ENCODE measurements at places on chromosomes 4 and X.

- no peak for DNase-seq
Observed at GRCh38 chr4:17126321-17126966, 228.0 kb upstream of the LDB2 start.

- DNase-seq: peak; percentile 20
Observed at GRCh38 chrX:79259073-79259689, 108.0 kb downstream of the ITM2A start.

- no peak for DNase-seq
Observed at GRCh38 chr4:156959298-156959702, 12.3 kb downstream of the PDGFC start.

- no peak for DNase-seq
Observed at GRCh38 chr4:147821555-147821954, 89.7 kb downstream of the ARHGAP10 start.

- DNase-seq: no peak
Observed at GRCh38 chrX:17472424-17472823, 97.4 kb downstream of the NHS start.

- DNase-seq: no peak
Observed at GRCh38 chr4:45580334-45580733, 543.5 kb downstream of the GABRG1 start.

- no peak for DNase-seq
Observed at GRCh38 chr4:2083116-2083825, 24.1 kb downstream of the NAT8L start.

DNA sequence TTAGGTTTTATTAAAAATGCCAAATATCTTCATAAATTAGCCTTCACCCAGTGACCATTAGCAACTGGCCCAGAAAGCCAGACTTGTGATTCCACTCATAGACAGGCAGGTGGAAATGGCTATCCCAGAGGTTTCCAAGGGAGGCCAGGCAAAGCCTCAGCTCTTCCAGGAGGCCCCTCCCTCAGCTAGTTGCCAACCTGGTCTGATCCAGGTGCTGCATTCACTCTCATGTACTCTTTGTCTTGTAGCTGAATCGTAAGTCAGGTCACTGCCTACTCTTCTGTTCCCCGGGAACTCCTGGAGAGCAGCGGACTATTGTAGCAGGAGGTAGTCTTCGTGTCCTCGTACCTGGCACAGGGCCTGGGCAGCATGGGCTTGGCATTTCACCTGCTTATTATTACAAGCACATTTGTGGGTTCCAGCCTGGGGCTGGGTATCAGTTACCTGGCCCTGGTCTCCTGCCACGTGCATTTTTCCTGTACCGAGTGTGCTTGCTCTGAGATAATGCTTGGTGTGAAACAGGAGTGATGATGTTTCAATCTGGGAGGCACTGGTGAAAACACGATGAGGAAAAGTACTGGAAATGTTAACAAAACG, 101.6 kb downstream of the FAM193A start:
- no peak for DNase-seq

DNA sequence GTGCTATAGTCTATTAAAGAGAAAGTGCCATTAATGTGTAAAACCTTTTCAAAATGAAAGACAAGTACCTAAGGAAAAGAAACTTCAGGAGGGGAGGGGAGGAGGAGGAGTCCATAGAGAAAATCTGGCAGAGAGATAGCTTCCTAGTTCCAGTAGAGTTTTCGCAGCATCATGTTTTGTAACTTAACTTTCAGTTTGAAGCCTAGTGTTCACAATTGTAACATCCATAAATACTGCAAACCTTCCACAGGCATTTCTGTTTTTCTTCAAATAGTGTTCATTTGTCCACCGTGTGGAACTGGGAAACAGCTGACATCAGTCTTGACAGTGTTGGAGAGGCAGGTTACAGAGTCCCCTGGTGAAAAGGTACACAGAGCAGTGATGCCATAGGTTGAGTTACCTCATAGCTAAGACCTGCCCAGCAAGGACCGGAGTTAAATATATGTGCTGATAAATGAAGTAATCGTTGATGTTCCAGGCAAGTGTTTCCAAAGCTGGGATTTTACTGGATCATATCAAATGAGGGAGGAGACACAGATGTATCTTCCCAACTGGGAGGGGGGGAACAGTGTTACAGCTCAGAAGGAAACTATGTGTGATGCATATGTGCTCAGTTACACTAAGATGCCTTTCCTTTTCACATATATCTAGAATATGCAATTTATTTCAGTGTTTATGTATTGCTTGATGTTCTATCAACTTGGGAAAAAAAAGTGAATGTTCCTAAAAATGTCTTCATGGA, 369.5 kb upstream of the FAM241A start:
- DNase-seq: no peak

- no peak for DNase-seq
Observed at GRCh38 chr4:118280501-118281218, 72.1 kb downstream of the PRSS12 start.

DNA sequence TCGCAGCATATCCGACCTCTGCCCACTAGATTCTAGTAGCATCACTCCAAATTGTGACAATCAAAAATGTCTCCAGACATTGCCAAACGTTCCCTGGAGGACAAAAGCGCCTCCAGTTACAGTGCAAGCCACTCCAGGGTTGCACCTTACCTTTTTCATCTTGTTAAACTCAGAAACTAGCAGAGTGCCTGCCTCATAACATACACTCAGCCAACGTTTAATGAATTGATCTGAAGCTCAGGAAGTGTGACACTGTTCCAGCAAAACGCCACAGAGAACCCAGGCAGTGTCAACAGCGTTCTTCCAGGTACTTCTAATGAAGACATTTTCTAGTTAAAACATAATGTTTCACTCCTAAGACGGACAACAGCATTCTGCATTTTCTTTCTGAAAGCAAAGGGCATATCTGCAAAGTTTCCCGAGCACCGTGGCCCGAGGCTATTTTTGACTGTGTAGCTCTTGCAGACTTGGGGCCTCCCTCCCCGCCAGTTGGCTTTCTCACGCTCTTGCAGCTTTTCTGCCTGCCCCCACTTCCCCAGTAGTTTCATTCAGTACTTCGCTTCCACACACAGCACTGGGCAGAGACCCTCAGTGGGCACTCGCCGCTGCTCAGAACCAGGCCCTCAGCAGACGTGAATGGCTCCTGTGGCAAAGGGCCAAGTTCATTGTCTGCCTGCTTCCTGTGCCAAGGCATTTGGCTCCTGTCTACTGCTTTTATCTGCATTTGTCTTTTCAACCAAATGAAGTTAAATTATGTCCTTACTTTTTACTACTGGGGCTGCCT, 133.4 kb upstream of the TTC29 start:
- DNase-seq: no peak

DNA sequence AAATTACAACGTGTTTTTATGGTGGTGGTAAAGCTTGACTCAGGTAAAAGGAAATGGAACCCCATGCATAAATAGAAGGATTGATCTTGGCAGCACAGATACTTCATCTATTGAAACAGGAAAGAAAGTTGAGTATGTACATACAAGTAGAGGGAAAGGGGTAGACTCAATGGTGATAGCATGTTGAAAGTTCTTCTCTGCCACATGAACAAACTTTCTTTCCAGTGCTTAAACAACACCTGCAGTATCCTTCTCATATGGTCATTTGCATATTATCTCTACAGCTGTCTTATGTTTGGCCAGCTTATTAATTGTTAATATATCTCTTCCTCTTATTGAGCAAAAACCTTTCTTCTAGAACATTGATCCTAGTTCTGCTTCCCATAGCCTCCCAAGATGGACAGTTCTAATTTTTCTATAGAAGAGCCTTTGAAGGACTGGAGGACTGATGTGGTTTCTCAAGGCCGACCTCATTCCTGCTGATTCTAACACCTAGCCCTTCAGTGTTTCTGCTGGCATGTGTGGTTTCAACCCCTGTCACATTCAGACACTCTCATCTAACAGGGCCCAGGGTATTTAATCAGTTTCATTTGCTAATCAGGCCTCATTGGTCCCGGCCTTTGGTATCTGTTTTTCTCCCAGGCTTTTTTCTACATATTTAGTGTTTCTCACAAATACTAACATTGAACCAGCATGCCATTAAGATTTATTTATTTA, 108.1 kb upstream of the SPRY1 start:
- DNase-seq: no peak

DNA sequence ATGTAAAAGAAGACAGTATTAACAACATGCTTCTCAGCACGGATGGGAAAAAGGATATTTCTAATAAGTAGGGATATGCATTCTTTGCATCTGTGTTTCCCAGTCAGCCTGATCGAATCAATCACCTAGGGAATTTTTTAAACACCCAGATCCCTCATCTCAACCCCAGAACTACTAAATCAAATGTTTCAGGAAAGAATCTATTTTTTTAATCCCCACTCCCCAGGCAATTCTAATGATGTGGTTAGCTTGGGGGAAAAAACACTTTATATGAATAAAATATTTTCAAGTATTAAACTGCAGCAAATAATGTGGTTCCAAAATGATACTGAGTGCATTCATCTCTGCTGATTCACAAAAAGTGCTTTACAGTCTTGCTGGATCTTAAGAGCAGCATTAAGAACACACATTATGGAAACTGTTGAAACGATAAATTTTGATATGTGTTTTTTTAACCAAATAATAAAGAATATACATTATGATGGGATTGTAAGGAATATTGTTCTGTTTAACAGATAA, 68.7 kb upstream of the GUCY1A1 start:
- DNase-seq: no peak

All from activated CD8-positive, alpha-beta memory T cell treated with anti-CD3 and anti-CD28 coated beads for 4 hours (primary cell).